Left ventricle myocardium superior (tissue), 1 donor: ENCODE measurements at places on chromosomes 7 and 10. TPM values are rescaled to one million over a fixed set of nuclear protein-coding genes. Genes with fewer than 3 reads are reported as not detected.

DNAH11 gene
- total RNA-seq: 0.12 TPM

ARHGAP22 gene
- 3.4 TPM for total RNA-seq

ATOH7 gene
- total RNA-seq: not detected

IDI2 gene
- total RNA-seq: not detected

EPHB6 gene
- total RNA-seq: 3.9 TPM

TLX1 gene
- not detected for total RNA-seq

MKI67 gene
- total RNA-seq: 1.3 TPM

CARD11 gene
- 0.37 TPM for total RNA-seq

MNX1 gene
- not detected for total RNA-seq

COL26A1 gene
- total RNA-seq: not detected

PAPOLB gene
- total RNA-seq: 0.05 TPM

C1QL3 gene
- not detected for total RNA-seq

VAX1 gene
- not detected for total RNA-seq

HGF gene
- total RNA-seq: 2.4 TPM

IKZF1 gene
- total RNA-seq: 3.7 TPM

GALNT11 gene
- 19.4 TPM for total RNA-seq

FRA10AC1 gene
- 15.5 TPM for total RNA-seq

PNLIPRP2 gene
- not detected for total RNA-seq
